ENCODE measurements at places on chromosomes 12 and 14.

GRCh38 chr12:106107566-106107965, 31.2 kb downstream of the NUAK1 start:
- DNase-seq = no peak

DNA sequence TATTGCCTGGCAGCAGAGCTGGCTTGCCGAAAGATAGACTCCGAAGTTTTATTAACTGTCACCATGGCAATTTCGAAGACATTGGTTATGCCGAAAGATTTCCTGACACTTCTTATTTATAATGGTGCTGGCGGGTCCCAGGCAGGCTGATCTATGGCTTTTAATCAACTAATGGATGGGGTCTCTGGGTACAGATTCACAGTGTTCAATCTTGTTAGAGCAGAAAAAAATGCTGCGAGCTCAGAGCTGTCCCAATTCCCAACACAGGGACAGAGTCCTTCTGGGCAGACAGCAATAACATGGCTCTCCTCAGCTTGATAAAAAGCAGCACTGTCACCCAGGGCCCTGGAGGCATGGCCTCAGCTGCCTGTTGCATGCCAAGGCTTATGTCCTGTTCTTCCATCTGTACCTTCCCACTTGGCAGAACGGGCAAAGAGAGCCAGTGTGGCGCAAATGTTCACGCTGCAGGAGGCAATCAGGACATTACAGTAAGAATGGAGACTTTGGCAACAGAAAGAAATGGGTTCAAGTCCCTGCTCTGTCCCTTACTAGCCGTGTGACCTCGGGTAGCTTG, 228.2 kb upstream of the PWP1 start:
- DNase-seq = no peak

DNA sequence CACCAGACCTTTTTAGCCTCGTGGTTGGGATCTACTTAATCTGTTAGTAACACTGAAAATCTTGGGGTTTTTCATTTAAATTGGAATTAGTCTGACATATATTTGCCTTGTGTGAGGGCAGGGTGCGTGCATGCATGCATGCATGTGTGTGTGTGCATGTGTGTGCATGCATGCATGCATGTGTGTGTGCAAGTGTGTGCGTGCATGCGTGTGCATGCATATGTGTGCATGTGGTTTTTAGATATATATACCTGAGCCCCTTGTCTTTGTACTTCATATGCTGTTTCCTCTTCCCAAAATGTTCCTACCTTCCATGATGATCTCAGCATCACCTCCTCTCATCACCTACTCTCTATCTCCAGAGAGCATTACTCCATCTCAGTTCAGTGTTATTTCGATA, 66.3 kb upstream of the BCL11B start:
- DNase-seq = no peak

DNA sequence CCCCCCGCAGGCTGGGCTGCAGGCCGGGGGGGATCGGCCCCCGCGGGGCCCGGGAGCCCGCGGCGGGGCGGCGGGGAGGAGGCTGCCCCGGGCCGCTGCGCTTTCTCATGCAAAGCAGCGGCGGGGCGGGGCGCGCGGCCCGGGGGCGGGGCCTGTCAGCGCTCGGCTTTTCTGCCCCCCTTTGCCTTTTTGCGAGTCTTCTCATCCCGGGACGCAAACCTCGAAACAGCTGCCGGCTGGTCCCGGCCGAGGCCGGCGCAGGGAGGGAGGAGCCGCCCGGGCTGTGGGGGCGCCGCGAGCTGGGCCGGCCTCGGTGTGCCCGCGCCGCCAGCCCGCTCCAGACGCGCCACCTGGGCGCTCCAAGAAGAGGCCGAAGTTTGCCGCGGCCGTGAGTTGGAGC, at the start of gene FZD10:
FZD10 (plus strand) TSS at position 198 of the 400 bp plus-strand sequence. CDS start 479 bp downstream, outside the sequence.
- no peak for DNase-seq

DNA sequence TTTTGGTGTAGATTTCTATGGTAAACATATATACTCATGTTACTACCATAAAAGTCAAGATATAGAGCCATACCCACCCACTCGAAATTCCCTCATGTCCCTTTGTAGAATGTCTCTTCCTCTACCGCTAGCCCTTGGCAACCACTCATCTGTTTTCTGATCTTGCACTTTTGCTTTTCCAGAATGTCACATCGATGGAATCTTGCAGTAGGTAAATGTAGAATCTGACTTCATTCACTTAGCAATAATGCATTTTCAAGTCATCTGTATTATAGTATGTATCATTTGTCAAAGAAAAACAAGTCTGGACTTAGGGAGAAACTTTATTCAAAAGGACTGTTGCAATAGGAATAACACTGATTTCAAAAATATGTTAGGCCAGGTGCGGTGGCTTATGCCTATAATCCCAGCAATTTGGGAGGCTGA, 19.3 kb upstream of the CLEC2D start:
- no peak for DNase-seq

DNA sequence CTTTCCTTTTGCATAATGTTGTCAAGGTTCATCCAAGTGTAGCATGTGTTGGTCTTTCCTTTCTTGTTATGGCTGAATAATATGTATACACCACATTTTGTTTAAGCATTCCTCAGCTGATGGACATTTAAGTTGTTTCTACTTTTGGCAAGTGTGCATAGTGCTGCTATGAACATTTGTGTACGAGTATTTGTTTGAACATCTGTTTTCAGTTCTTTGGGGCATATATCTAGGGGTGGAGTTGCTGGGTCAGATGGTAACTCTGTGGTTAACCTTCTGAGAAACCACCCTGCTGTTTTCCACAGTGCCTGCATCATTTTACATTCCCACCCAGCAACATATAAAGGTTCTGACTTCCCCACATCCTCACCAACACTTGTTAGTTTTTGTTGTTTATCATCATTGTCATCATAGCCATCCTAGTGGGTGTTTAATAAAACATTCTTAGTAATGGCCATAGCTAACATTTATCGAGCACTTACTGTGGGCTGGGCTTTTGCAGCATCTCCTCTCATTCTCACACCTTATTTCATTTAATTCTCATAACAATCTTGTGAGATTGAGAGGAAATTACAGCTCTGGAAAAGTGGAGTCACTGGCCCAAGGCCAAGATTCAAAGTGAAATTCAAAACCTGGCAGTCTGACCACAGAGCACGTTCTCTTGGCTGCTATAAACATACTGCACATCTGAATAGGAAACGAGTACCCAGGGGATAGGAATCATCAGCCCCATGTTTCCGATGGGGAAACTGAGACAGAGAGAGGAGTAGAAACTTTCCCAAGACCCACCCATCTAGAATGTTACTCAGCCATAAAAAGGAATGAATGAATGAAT, 193.6 kb downstream of the KSR2 start:
- DNase-seq = no peak

GRCh38 chr12:128091101-128091720, 175.8 kb upstream of the TMEM132C start:
- no peak for DNase-seq

- no peak for DNase-seq
These were observed 407.8 kb upstream of the RGS6 start for GRCh38 chr14:71524320-71524982.

GRCh38 chr12:51321882-51322281, 2.1 kb downstream of the BIN2 start:
- no peak for DNase-seq

DNA sequence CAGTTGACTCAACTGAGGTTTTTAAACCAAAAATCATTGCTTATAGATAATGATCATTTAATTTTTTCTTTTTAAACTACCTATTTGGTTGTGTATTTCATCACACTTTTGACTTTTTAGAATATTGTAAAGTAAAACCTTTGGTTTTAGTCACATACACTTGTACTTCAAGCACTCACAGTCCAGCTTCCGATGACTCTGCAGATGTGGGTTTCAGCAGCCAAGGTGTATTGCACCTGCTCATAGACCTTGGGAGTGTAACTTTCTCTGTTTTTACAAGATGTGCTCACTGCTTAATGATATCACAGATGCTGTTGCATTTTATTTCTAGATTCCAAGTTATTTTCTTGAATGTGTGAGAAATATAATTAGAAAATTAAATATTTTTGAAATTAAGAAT, 188.3 kb upstream of the SLC38A2 start:
- DNase-seq = no peak

- no peak for DNase-seq
These were observed 17.0 kb downstream of the ANO6 start for GRCh38 chr12:45232756-45233372.

DNA sequence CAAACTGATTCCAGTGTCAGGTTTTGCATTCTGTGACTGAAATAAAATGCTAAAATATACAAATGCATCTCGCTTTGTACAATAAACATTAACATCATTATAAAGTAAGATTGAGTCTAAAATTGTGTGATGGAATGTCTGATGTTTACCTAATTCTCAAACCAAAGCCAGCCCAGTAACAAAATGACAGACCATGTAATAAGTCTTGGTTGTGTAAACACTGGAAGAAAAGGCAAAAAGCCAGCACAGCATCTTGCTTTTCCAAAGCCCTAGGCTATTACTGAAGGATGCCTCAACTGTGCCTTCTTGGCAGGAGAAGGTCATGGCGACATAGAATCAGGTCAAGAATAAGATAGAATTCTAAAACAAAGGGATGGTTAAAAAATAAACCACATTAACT, 169.6 kb downstream of the EGLN3 start:
- DNase-seq = no peak

GRCh38 chr12:109844091-109844490, 10.9 kb upstream of the TRPV4 start:
- no peak for DNase-seq
